Breast epithelium (tissue), 4 donors: ENCODE measurements at places on chromosomes 5 and 9.

DNA sequence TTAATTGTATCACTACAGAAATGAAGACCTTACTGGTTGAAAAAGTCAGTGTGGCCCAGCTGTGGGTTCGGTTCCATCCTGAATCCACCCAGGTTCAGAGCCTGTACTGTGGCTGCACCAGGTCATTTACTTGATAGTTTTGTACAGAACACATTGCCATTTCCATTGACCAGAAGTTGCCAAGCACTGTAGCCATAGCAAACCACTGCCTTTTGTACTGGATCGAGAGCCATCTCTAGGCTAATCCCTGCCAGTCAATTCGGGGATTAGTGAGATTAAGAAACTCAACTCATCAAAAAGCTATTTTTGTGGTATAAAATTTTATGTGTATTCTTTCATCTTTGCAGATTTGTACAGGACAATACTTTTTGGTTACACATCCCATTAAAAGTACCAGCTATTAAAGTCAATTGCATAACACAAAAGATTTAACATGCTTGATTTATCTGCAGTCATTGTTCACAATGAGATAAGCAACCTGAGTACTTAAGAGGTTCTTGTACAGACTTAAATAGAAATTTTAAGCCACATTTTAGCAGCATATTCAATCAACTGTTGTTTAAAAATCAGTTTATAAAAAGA lies 108.5 kb upstream of the OTULINL start:
- DNase-seq, result no peak

DNA sequence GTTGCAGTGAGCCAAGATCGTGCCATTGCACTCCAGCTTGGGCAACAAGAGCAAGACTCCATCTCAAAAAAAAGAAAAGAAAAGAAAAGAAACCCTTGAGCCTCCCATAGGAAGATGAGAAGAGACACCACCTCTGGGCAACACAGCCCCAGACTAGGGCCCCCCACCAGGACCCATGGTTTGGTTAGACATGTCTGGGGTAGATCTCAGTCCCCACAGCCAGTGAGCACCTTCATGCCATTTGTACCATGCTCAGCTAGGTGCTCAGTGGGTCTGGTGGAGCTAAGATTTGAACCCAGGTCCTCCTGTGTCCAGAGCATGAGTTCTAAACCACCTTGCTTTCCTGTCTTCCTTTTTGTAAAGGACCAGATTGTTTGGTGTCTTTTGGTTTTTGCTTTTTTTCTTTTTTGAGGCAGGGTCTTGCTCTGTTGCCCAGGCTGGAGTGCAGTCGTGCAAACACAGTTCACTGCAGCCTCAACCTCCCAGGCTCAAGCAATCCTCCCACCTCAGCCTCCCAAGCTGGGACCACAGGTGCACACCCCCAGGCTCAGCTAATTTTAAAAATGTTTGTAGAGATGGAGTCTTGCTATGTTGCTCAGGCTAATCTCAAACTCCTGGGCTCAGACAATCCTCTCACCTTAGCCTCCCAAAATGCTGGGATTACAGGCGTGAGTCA lies 11.7 kb downstream of the OLFML2A start:
- DNase-seq, result peak; percentile 30

DNA sequence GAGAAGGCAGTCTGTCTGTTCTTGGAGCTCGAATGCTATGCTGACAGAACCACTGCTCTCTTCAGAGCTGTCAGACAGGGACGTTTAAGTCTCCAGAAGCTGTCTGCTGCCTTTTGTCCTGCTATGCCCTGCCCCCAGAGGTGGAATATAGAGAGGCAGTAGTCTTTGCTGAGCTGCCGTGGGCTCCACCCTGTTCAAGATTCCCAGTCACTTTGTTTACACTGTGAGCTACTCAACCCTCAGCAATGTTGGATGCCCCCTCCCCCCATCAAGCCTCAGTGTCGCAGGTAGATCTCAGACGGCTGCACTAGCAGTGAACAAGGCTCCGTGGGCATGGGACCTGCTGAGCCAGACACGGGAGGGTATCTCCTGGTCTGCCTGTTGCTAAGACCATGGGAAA lies 344.2 kb downstream of the TMEM161B start:
- no peak for DNase-seq

- no peak for DNase-seq
Observed at GRCh38 chr9:22165144-22165543, 156.0 kb upstream of the CDKN2B start.

GRCh38 chr5:176353533-176353932 lies 8.0 kb downstream of the KIAA1191 start:
- no peak for DNase-seq

DNA sequence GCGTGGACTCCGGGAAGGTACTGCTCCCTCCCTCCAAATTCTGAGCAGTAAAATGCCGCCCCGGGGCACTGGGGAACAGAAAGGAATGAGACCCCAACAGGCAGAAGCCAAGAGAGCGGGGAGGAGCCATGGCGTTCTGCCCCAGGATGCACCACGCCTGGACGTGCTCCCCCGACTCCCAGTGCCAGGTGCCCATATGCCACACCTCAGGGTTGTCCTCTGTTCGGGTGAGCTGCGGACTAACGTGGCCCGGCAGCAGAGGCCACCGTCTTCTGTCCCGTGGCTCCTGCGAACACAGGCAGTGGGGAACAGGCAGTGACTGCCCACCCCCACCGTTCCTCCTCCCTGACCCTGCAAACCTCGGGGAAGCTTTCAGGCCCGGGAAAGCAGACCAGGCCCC lies 4.8 kb downstream of the SURF6 start:
- DNase-seq, result no peak

DNA sequence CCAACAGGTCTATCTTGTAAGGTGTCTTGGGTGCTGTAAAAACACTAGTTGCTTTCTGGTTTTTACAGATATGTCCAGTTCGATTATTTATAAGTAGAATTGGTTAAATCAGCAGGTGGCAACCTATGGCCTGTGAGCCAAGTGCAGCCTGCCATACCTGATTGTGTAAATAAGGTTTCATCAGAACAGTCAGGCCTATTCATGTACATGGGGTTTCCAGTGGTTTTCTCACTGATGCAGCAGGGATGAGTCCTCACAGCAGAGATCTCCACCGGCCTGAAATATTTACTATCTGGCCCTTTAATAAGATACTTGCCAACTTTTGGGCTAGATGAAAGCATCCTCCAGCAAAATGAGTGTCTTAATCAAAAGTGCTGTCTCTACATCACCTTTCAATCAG lies 132.9 kb upstream of the ICE1 start:
- DNase-seq, result no peak

- no peak for DNase-seq
Observed at GRCh38 chr9:131153595-131153994, 28.2 kb downstream of the NUP214 start.

GRCh38 chr5:141711687-141712086 lies 29.7 kb upstream of the ARAP3 start:
- DNase-seq, result no peak

GRCh38 chr5:123809594-123810221 lies 297.7 kb downstream of the CSNK1G3 start:
- no peak for DNase-seq

DNA sequence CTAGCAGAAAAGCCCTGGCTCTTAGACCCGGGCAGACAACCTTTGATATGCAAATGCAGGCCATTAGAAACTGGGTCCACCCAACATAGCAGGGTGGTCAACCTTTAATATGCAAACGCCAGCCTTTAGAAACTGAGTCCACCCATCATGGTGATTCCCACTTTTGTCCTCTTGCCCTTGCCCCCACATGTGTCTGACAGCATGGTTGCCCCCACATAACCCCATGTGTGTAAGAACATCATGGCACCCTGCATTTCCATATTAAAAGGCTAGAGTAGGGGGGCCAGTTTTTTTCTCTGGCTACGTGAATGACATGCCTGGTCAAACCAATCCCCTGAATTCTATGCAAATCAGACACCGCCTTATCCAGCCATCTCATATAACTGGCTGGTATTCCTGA lies 273.2 kb upstream of the PRDM9 start:
- DNase-seq, result no peak

DNA sequence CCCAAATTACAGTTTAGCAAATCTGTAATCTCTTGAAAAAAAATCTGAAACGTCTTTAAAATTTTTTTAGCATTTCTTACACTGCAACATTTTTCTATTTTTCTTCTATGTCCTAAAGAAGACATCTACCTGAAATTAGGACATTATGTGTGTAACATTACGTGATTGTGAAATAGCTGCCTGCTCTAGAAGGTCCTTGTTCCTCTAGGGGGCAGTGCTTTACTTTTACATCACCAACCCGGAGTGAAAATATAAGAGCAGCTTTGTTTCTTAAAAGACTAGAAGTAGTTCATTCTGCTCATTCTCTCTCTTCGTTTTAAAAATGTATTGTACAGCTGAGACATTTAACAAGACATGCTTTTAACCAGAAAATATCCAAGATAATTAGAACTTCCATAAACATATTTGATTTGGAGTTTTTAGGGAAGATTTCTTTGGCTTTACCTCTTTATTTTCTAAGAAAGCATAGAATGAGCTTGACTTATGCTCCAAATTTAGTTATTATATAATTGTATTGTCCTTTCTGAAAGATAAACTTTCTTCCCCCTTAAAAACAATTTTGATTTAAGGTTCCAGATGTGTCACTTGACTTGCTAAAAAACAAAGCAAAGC lies 48.1 kb upstream of the RIOK2 start:
- peak; percentile 37 for DNase-seq

- DNase-seq, result no peak
Observed at GRCh38 chr5:175842951-175843793, 28.2 kb upstream of the CPLX2 start.

- DNase-seq, result no peak
Observed at GRCh38 chr9:107816561-107817021, 327.0 kb upstream of the KLF4 start.

- DNase-seq, result peak; percentile 4
Observed at GRCh38 chr5:1659100-1659981, 135.6 kb upstream of the LPCAT1 start.

- DNase-seq, result no peak
Observed at GRCh38 chr5:8848997-8849594, 696.8 kb downstream of the SEMA5A start.

DNA sequence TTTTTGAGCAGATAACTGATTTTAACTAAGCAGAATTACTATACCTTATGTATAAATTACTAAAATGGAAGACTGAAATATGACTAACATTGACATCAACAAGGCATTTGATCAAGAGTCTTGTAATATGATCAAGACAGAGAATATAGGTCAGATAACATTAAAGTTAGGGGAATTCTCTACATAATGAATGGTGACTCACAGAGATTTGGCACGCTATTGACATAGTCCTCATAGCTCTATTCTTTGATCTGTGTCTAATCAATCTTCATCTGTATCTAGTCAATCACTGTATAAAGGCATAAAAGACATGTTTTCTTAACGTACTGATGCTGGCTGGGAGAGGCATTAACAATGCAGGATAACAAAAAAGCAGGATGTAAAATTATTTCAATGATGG lies 17.4 kb downstream of the ABITRAM start:
- no peak for DNase-seq

- no peak for DNase-seq
Observed at GRCh38 chr5:160272264-160272663, 40.1 kb downstream of the CCNJL start.

DNA sequence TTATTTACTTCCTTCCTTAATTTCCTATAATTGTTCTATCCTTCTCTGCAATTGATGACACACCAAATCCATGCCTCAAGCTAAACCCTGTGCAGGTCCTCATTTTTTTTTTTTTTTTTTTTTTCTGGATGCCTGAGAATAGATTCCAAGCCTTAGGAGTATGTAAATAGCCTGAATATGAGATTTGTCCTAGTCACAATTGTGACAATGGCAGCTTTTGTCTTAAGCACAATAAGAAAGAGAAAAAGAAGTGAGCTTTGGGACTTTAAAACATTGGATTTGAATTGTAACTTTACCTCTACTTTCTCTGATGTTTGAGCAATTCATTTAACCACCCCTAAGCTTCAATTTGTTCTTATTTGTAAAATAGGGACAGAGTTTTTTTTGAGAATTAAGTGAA lies 280.5 kb downstream of the TUSC1 start:
- no peak for DNase-seq

DNA sequence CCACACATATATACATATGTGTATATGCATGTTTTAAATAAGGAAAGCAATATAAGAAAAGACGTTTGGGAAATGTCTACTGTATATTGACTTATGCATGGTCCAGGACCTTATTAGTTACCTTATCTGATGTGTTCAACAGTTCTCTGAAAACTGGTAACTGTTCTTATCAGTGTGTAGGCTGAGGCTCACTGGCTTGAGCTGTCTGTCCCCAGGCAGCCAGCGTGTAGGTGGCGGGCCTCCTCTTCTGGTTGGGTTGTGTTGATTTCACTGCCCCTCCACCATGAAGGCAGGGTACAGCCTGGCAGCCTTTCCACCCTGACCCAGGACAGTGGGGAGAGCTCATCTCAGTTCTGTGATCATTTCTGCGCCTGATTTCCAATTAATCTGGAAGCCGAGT lies 38.7 kb upstream of the SEMA4D start:
- no peak for DNase-seq

DNA sequence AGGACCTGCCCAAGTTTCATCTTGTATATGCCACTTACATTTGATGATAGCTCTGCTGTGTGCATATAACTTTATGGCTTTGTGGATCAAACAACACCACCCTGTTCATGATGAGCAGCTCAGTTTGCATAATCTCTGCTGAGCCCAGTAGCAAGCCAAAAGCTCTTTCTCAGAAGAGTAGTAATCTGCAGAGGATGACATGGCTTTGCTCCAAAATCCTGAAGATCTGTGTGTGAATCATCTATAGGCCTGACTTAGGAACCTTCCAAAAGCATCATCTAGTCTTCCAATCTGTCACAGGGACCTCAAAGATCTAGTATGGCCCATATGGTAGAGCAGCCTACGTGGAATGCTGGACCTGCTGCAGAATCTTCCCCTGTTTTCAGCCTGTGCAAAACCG lies 394.6 kb downstream of the PSAT1 start:
- no peak for DNase-seq

- no peak for DNase-seq
Observed at GRCh38 chr5:6632324-6632887, 438 bp downstream of the NSUN2 start.

- peak; percentile 88 for DNase-seq
Observed at GRCh38 chr5:139698490-139699146, 50.5 kb downstream of the CXXC5 start.

DNA sequence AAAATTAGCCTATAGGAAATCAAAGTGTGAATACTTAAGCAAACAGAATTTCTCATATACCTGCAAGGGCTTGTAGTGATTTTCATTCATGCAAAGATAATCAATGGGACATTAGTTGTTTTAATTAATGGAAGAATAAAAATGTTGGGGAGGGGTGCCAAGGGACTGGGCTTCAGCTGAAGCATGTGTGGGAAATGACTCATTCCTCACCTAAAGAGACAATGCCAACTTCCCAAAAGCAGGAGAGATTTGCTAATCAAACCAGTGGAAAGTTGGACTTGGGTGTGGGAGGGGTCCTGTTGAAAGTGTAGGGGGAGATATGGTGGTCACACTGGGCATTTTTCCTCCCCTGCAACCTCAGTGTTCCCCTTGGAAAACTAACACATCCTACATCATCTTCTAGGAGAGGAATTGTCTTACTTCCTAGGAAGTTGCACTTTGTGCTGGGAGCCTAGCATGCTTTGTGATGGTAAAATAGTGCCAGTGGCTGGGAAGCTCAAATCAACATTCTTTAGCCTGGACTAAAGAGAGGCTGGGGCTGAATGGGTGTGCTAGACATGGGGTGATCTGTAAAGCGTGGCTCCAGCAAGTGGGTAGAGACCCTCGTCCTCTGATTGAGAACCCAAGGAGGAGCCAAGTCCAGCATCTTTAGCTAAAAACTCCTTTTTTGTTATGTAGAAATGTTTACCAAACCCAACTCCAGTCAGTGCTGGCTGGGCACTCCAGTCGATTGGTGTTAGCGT lies 6.4 kb upstream of the LHX2 start:
- no peak for DNase-seq

- DNase-seq, result no peak
Observed at GRCh38 chr5:113759505-113759904, 246.0 kb downstream of the YTHDC2 start.
